ENCODE measurements at places on chromosomes 7 and 10.

DNA sequence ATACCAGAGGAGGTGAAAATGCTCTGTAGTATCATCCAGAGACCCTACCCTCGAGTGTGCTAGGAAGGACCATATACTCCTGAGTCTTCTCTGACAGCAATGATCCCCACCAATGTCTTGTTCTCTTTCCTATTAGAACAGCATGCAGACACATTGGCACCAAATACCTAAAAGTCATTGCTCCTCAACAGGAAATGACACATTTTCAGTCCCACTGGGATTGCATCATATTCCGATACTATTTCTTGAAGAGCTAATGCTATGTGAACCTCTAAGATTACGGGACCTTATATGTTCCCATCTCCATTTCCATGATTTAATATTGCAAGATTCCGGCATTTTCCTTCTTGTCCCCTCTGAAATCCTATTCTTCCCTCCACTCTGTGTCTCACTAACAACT, 177.4 kb downstream of the NRP1 start:
- DNase-seq, result no peak

GRCh38 chr7:36652431-36652830, 71.9 kb downstream of the AOAH start:
- DNase-seq, result no peak

GRCh38 chr7:68707159-68707558, 891.1 kb upstream of the AUTS2 start:
- DNase-seq, result no peak

DNA sequence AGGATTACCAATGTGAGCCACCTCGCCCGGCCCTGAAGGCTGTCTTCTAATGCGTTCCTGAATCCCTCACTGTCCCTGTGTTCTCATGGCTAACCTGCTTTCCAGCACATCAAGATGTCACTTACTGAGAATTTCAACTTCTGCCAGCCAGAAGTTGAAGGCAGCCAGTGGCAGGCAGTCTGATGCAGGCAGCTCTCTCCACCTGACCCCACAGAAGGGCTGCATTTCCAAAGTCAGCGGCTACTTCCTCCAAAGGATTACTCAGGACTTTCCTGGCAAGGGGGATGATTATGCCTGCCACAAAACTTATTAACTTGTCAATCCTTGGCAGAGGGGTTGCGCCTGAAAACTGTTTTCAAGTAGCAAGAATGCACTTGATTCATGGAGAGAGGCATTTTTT, 1219.4 kb downstream of the TYW1 start:
- no peak for DNase-seq

- DNase-seq, result no peak
These were observed 9.4 kb upstream of the PPP2R2D start for GRCh38 chr10:131891196-131891928.

- DNase-seq, result no peak
These were observed 139.3 kb upstream of the HDAC9 start for GRCh38 chr7:18356191-18356645.

GRCh38 chr10:59991117-59991516, 84.8 kb upstream of the CCDC6 start:
- DNase-seq, result no peak

DNA sequence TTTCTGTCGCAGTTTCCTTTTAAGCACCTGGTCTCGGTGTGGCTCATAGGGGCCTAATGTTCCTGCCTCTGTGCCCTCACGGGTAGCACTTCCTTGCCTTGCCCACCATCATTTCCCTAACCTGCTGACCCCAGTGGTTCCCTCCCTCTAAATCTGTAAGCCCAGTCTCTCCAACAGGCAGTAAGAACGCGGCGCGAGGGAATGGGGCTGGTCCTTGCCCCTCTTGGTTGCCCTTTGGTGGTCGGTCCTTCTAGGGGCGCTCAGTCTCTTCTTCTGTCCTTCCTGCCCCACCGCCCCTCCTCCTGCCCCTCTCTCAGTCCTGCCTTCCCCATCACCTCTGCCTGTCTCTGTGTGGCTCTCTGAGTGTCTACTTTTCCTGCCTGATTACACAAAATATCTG, 21.2 kb downstream of the EMX2 start:
- no peak for DNase-seq

GRCh38 chr10:77011874-77012811, 625.5 kb downstream of the KCNMA1 start:
- no peak for DNase-seq
